ENCODE measurements at places on chromosomes 5 and 9.

DNA sequence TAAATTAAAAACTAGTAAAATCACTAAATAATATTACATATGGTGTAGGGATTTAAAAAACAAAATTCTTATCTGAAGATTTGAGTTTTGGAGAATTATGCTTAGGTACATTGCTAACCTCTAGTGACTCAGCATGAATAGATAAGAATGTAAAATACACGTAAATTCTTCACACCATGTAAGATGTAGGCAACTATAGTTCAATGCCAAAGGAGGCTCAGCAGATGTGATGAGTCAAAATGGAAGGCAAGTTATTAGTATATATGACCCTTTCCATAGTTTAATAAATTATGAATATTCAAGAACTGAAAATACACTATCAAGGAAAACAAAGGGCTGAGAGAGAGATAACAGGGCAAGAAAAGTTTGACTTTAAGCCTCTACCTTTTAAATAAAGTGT, 79.0 kb downstream of the MRPS30 start:
- DNase-seq: no peak

DNA sequence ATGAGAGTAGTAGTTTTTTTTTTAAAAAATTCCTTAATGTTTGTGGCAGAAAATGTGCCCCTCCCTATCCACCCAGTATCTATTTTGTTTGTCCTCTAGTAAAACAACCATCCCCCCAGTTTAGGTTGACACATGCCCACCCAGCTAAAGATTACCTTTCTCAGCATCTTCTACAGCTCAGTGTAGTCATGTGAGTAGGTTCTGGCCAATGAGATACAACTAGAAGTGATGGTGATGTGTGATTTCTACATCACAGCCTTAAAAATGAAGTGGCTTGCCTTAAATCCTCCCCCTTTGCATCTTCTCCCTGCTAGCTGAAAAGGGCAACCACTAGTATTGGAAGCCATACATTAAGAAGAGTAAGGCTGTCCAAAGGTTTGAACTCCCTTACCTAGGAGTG, 14.9 kb downstream of the CHD1 start:
- no peak for DNase-seq

- DNase-seq: no peak
These were observed 32.1 kb downstream of the EXOC3 start for GRCh38 chr5:474840-475661.

GRCh38 chr9:103082494-103082893, 87.4 kb downstream of the CYLC2 start:
- no peak for DNase-seq

DNA sequence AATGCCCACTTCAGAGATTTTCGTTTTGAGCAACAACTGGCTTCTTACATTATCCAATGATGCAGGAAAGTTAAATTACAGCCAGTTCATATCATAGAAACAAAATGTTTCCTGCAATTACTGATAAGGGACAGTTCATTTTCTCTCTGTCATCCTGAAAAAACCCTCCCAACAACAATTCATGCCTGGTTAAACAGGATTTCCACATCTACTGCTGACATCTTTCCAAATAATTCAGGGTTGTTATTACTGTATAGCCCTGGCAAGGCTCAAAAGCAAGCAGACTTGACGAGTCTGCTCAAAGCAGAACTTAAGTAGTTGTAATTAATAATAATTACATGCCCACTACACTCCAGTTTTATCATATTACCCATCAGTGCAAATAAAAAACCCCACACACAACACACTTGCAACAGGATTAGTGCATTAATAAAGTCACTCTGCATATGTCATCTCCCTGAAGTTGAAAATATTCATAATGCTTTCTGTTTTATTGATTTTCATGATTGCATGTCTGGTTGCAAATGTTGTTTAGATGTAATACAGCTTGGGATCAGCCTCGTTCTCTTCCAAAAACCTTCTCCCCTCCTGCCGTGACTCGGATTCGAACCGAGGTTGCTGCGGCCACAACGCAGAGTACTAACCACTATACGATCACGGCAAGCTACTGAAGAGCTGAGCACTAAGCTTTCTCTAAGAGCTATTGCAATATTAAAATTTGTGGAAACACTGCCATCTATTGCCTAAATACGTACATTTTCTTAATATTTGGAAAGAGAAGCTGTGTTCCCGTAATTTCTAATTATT, 119.6 kb upstream of the NFIB start:
- no peak for DNase-seq

- no peak for DNase-seq
These were observed 81.5 kb upstream of the NIPAL4 start for GRCh38 chr5:157378509-157378908.

DNA sequence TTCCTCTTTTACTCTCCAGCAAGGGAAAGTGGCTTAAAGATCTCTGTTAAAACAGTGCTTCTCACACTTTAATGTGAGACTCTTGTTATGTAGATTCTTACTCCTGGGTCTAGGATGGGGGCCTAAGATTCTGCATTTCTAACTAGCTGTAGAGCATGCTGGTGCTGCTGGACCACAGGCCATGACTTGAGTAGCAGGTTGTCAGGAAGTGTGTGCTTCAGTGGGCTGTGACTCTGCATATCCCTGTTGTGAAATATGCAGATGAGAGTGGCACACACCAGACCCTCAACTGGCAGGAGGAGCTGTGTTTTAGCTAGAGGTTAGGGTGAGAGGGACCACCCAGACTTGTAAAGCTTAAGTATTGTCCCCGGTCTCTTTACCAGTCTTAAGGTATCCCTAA, 191.1 kb upstream of the DMRT1 start:
- no peak for DNase-seq

DNA sequence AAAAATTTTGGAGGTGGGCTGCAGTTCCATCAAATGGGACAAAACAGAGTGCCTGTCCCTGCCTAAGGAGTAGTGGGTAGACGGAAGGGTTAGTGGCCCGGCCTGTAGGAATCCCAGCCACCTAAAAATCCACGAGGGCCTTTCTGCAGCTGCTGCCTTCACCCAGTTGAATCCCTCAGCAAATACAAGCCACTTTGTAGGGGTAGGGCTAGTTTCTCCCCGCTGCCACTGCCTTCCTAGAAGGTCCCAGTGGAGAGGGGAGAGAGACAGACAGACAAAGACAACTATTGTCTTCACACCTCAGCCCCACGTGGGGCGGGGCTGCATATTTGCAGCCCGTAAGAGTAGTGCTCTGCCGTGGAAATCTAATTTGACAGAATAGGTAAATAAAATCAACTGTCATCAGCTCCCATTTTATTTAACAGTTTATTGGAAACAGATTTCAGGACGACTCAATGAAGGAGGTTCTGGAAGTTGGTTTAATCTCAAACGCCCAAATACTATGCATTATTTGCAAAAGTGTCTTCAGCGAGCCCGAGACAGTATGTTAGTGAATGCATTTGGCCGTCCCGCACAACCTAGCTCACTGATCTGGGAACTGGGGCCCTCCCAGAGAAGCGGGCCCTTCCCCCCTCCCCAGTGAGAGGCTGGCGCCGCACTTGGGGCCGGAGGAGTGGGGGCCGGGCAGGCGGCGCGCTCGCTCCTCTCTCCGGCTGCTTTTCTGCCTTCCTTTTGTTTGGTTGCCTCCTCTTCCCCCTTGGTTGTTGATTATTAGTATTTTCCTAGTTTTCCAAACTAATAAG, 67.6 kb upstream of the TBCA start:
- DNase-seq: no peak

DNA sequence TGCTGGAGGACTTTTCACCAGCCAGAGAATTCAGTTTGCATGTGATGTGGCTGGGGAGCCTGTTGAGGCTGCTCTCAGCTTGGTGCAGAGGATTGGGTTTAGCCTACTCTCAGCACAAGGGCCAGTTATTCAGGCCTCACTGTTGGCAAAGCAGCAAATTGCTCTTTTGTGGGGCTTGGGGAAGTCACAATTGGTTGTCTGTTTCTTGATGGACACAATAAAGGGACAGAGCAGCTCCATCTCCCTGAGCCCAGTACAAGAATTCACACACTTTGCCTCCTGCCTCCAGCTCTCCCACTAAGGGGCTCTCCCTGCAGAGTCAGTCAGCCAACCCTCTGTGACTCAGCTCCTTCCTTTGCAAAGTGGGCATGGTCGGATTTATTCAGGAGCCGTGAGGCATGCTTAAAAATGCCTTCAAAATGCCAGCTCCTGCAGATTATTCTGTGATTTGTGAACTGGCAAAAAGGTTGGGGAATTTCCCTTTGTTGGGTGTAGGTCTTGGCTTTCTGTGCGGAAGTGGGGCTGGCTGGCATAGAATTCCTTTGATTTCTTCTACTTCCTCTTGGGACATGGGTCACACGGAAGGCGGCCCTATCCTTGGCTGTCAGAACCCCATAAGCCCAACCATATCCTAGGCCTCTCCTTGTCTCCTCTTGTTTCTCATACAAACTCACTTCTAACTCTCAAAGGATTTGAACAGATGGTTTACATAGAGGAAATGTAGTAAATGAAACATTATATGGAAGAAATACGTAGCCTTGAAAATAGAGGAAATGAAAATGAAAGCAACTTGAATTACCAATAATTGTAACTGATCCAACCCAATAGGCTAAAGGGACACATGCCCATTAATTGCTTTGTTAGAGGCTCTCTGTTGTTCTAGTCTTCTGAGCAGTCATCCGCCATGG, 118.7 kb upstream of the CD180 start:
- DNase-seq: no peak

DNA sequence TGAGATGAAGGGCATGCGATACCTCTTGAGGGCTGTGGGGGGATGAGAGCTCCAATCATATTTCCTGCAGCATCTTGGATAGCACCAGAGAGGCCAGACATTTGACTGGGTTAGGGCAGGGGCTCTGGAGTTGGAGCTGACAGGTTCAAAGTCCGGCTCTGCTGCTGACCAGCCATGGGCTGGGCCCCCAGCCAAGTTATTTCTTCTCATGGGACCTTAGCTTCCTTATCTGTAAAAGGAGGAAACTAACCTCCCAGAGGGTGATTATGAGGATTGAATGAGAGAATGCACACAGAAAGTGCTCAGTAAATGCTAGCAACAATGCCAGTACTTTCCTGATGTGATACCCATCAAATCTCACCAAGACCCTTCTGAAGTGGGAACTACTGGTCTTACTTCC, 65.2 kb upstream of the SLC25A51 start:
- no peak for DNase-seq

- no peak for DNase-seq
These were observed 30.0 kb downstream of the RNF130 start for GRCh38 chr5:180041301-180042274.

GRCh38 chr5:159912033-159912800, 4.1 kb upstream of the ADRA1B start:
- no peak for DNase-seq

DNA sequence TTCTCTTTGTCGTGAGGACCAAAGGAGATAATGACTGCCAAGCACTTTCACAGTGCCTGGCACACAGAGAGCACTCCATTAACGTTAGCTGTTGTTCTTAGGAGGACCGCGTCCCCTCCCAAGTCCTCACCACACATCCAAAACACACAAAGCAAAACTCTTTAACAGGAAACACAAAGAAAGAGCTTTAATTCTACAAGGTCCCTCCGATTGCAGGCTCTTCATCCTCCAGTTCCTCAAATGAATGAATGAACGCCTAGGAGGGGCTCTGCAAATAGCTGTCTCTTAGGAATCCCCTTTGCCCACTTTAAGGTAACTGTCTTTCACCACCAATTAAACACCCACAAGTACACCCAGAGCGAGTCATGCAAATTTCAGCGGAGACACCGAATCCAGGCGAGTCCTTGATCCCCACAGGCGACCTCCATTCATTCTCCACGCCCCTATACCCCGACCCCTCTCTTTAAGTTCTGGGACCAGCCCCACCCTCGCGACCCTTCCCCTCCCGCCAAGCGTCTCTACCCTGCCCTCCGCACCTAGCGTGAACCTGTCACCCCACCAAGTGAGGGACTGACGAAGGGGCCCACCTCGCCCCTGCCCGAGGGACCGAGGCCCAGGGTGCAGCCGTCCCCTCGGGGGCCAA, 644 bp downstream of the TSC1 start:
- DNase-seq: no peak

DNA sequence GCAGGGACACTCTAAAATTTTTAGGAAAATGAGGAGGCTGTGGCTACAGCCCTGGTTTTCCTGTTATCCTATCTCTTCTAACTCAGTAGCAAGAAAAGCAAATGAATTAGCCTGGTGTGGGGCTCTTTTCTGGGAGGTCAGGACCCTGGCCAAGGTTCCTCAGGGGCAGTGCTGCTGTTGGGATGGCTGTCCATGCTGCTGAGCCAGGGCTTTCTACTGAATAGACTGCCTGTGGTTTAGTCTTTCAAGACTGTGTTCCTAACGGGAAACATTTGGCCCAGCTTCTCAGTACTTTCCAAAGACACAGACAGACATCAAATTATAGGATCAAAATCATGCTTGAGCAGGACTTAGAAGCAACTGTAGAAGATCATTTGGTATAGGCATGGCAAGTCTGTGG, 18.1 kb downstream of the TNC start:
- DNase-seq: no peak

DNA sequence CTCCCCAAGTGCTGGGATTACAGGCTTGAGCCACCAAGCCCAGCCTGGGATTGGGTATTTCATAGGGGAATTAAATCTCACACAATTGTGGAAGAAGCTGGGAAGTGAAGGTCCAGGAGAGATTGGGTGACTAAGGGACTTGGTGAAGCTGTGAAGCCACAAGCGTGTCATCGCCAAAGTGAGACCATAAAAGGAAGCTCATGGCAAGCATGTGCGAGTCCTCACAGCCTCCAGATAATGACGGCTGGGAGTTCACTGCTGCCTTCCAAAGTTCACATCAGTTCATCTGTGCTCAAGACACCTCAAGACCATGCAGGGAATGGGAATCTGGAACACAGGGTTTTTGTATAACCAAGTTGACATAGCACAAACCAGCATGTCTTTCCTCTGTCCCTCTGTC, 210.6 kb downstream of the MARCHF11 start:
- DNase-seq: no peak

DNA sequence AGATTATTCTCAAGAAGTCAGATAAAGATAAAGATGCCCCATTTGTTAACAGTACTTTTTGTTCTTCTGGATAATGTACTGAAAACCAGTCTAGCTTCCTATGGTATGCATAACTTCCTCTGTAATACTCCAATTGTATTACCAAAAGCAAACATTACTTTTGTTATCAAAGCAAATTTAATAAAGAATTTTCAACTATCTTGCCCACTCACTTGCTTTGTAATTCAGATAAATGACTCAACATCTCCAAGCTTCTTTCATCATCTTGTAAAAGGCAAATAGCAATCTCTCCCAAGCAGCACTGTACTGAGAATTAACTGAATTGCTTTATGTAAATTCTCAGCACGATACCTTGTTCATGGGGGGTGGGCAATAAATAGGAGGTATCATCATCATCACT, 98.3 kb downstream of the NFIB start:
- DNase-seq: no peak

DNA sequence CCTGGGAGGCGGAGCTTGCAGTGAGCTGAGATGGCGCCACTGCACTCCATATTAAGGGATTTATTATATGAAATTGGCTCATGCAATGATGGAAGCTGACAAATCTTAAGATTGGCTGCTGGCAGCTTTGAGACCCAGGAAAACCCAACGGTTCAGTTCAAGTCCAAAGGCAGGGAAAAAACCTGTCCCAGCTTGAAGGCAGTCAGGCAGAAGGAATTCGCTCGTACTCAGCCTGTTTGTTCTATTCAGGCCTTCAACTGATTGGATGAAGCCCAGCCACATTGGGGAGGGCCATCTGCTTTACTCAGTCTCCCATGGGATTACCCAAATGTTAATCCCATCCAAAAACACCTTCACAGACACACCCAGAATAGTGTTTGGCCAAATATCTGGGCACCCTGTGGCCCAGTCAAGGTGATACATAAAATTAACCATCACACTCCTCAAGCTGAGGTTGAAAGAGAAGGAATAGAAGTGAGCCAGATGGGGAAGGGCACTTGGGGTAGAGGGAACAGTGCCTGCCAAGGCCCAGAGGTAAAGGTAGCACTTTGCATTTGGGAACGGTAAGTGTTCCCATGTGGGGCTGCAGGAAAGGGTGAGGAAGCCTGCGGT, 8.5 kb upstream of the ORM1 start:
- no peak for DNase-seq

All from stimulated activated CD4-positive, alpha-beta T cell treated with anti-CD3 and anti-CD28 coated beads, Interleukin-12 subunit alpha, Interleukin-12 subunit beta, amount 100 ng/mL, for 24 hours (primary cell).